ENCODE measurements at places on chromosomes 13 and 19. TPM values are rescaled to one million over a fixed set of nuclear protein-coding genes. Genes with fewer than 3 reads are reported as not detected.
A peak's percentile ranks its signal among the peaks of the same experiment; 100 is the strongest.

DNA sequence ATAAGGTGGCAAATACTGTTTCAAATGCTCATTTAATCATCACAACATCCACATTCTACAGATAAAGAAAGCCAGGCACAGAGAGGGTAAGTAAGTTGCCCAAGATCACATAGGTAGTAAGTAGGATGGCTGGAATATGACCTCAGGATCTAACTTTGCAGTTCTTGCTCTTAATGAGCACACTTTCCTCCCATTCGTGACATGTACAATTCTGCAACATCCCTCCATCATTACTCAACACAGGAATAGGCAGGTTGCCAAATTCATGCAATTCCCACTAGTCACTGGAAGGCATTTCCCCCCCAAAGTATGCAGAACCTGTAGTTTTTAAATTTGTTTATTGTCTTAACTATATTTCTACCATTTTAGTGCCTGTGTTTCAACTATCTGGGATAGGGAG, 109.2 kb downstream of the OLFM4 start:
- DNase-seq: no peak

GRCh38 chr19:58330458-58330857, 3.7 kb downstream of the ZSCAN22 start:
- peak; percentile 92 for DNase-seq

DNA sequence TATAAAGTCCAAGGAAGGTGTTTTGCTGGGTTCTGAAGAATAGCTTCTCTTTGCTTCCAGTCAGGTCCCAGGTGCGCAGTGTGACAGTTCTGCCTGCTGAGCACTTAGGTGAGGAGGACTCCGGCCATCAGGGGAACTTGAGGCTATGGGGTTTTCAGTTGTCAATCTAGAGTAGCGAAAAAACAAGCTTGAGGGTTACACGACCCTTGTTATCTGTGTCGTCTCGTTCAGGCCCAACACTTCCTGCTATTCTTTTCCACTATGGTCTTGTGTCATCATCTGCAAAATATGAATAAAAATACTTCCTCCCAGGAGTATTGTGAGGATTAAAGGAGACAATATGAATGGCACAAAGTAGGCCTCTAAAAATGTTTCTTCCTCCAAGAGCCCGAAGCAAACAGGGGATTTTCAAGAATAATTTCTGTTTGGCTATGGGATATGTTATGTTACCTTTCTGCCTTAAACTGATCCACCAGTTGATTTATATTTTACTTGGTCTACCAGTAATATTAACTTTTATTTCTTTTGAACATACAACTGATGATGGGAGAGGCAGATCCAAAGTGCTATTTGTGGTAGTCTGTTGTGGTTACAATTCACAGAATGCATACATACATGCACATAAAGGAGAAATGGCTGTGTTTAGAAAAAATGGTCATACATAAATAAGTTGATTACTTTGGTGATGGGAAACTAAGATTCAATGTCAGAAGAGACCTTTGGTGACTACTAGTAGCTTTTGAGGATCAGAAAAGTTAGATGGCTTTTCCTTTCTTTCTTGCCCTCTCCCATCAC, 40.5 kb upstream of the RCBTB2 start:
- DNase-seq: no peak

- DNase-seq: no peak
These were observed 8.3 kb downstream of the LRCH1 start for GRCh38 chr13:46561286-46561685.

- DNase-seq: no peak
These were observed 154.1 kb downstream of the ATP8A2 start for GRCh38 chr13:25525884-25526283.

DNA sequence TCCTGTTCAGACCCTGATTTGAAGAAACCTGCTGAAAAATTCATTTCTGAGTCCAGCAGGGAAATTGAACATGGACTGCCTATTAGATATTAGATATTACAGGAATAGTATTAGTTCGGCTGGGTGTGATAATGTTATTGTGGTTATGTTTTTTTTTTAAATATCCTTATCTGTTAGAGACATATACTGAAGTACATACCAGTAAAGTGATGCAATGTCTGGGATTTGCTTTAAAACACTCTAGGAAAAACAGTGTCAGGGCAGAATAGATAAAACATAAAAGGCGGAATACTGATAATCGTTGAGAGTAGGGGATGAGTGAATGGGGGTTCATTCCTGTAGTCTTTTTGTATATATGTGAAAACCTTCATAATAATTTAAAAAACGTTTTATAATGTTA, 28.7 kb upstream of the AMER2 start:
- DNase-seq: no peak

DNA sequence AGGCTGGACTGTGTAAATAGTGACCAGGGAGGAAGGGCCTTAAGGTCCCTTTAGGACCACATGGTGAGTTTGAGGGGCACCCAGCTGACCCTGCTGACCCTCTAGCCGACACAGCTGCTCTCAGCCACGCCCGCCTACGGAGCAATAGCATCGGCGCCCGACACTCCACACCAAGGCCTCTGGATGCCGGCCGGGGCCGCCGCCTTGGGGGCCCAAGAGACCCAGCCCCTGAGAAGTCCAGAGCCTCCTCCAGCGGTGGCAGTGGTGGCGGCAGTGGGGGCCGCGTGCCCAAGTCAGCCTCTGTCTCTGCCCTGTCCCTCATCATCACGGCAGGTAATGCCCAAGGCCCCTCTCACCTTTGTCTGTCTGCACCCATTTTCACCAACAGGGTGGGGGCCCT, 8.6 kb upstream of the PIK3R2 start:
- DNase-seq: no peak

DNA sequence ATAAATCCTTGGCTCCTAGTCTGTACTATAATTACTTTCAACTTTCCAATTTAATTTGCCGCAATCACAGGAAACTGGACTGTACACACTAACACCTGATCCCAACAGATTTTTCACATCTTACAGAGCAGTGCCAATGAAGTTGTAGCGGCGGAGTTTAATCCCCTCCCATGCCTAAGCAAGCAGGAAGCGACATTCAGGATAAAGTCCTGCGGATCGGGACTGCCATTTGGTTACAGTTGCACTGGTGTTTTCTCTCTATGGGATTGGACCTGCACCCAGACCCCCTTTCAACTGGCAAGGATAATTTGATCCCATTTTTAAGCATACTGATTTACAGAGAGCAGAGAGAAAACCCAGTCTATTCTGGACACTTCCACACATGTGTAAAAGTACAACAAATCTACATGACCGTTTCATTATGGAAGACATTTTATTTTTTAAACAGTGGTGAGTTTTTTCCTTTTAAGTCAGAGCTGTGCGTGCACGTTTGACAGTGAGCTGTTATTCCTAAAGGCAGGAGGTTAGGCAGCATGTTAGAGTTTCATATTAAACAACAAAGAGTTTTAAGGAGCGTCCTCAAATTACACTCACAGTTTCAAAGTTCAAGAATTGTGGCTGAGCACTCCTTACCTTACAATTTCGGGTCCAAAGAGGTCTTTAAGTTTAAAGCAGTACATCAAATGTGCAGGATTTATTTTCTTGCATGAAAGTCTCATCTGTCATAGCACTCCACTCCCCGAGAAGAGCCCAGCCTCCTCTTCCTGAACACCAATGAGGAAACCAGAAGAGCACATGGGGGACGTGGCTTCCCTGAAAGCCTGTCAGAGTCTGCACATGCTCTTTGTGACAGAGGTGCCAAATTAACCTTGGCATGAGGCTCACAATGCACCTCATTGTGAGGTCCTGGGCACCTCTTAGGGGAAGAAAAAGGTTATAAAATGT, 141.6 kb upstream of the RFC3 start:
- peak; percentile 69 for DNase-seq

DNA sequence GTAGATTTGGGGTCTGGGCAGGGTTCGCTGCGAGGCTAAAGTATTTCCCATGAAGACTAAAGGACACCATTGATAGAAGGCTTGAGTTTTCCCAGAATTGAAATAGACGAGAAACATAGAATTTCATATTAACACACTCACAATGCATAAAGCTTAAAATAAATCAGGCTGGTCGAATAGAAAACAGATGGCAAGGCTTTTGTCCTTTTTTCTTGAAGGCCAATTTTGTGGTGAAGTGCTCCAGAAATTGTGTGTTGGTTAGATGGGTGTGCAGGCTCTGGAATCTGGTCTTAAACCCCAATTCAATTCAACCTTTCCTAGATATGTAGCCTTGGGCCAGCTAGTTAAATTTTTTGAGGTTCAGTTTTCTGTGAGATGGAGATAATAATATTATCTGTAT, 56.9 kb upstream of the LRCH1 start:
- DNase-seq: no peak

ECSIT gene
- total RNA-seq: 32.1 TPM

- no peak for DNase-seq
These were observed 755 bp downstream of the SERTM1 start for GRCh38 chr13:36674337-36675212.

WTIP gene
- 24.3 TPM for total RNA-seq

DNA sequence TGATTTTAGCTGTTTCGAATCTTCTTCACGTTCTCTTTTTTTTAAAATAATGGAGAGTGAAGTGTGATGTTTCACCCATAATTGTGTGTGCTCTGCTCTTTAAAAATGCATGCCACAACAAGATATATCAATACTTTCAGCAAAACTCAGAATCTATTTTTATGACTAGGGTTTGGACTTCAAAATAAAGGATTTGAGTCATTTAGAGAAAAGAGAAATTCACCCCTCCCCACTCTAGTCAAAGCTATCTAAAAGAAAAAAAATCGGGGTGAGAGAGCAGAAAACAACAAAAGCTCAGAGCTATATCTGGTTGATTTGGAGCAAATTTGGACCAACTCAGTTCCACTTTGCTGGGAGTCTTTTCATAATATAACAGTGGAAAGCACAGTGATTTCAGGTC, 244.5 kb downstream of the DNAJC15 start:
- DNase-seq: no peak

- DNase-seq: no peak
These were observed 49.2 kb upstream of the PCCA start for GRCh38 chr13:100039740-100040139.

FLT3 gene
- total RNA-seq: not detected

GRCh38 chr19:47096721-47097120, 16.9 kb downstream of the ZC3H4 start:
- DNase-seq: no peak

AP1M2 gene
- not detected for total RNA-seq

GRCh38 chr19:54158812-54159351, 639 bp downstream of the LENG1 start:
- no peak for DNase-seq

GRCh38 chr13:55155046-55155445, 1985.7 kb upstream of the PRR20A start:
- no peak for DNase-seq

GRCh38 chr13:45060062-45060461, 60.2 kb upstream of the GTF2F2 start:
- no peak for DNase-seq

DNA sequence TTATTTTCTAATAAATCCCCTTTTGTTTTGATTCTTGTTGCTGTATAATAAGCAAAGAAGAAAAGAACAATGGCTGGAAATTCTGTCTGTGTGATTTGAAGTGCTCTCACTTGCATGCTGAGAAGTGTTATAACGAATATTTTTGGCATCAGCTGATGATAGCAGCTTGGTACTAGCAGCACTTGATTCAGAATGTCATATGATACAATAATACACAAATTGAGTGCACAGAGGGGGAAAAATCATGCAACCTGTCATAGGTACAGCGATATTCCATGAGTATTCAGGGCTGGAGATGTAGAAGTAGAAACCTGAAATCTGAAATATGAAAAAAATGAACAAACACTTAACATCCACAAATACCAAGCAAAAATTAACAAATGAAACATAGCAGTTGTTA, 108.1 kb downstream of the FGF14 start:
- no peak for DNase-seq

PSG6 gene
- total RNA-seq: not detected

- peak; percentile 89 for DNase-seq
These were observed at the start of gene TRPC4 for GRCh38 chr13:37869756-37870488. TSS of gene TRPC4 (minus strand) at chr13:37869772. CDS start at chr13:37783333, 86,439 bp downstream.

- no peak for DNase-seq
These were observed 11.5 kb upstream of the COLGALT1 start for GRCh38 chr19:17543986-17544385.

ZNF724 gene
- 20.3 TPM for total RNA-seq

DNA sequence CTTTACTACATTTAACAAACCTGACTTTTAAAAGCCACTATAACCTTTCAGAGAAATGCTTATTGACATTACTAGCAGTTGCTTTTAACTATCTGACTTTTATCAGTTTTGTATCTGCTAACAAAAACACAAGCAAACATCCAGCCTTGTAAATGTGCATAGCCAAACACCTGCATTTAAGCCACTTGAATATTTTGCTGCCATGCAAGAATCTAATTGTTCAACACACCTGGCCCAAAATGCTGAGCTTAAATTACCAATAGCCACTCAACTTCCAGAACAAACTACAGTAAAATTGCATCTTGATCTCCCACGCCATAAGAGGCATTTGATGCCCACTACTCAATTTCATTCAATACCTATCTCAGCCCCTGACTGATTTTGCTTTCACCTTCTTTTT, 9.3 kb downstream of the ZIC5 start:
- DNase-seq: no peak

MIR17HG gene
- 3.6 TPM for total RNA-seq

CACTIN gene
- 35.8 TPM for total RNA-seq

SAFB gene
- 45.7 TPM for total RNA-seq

GRCh38 chr13:113565526-113566226, 18.9 kb upstream of the TFDP1 start:
- DNase-seq: no peak

DNA sequence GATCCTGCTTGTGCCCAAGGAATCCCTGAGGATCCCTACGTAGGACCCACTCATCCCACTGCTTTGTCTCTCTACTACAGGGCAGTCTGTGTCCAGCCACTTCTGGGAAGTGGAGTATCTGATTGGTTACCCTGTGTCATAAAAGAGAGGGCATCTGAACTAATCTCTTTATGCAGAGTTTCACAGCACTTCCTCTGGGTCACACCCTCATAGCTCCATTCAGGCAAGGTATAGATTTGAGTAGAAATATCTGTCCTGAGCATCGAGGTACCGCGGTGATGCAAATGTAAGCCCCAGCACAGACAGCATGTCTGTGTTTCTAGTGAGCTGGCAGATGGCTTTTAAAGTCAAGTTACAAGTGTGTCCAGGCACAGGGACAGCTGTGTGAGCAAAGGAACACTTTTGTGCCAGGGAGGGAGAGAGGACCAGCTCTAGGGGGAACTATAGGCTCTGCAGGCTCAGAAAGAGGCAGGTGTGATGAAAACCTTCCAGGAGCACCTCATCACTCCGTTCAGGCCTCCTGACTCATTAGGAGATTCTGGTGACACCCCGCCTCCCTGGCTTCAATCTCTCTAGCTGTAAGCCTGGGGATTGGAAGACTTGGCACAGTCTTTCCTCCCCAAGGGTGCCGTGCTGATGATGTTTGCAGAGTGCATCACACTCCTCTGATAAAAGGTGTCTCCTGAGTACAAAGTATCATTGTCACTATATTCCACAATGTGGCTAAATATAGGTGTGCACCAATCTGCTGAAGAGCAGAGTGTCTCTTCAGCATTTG, 84.3 kb upstream of the UBL3 start:
- no peak for DNase-seq

DNA sequence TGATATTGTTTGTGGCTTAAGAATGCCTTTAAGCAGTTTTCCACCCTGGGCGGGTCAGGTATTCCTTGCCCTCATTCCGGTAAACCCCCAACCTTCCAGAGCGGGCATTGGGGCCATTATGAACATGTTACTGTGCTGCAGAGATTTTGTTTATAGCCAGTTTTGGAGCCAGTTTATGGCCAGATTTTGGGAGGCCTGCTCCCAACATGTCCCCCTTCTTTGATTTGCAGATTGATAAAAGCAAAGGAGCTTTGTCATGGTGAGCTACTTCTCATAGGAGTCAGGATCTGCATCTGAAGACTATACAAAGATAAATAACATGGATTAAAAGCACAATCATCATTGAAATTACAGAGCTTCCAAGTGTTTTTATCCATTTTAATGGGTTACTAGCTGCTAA, 36.9 kb upstream of the ZNF562 start:
- no peak for DNase-seq

Data from LHCN-M2 (cell line).